ENCODE measurements at places on chromosomes 1 and 21. TPM values are rescaled to one million over a fixed set of nuclear protein-coding genes. Genes with fewer than 3 reads are reported as not detected.

The CELA3A gene
- not detected for total RNA-seq

The KIF21B gene
- total RNA-seq = 5.9 TPM

The TSPEAR gene
- total RNA-seq = not detected

The RUNX3 gene
- 1.3 TPM for total RNA-seq

The ADAMTS4 gene
- total RNA-seq = not detected

The AMPD1 gene
- total RNA-seq = not detected

The SUSD4 gene
- 7.2 TPM for total RNA-seq

The GNG12 gene
- total RNA-seq = 72.2 TPM

The CFAP141 gene
- total RNA-seq = not detected

The LPGAT1 gene
- total RNA-seq = 67.7 TPM

The KCNN3 gene
- total RNA-seq = not detected

Data from Calu3 (cell line).